HT1080 (cell line): ENCODE measurements at places on chromosomes 13 and 19. TPM values are rescaled to one million over a fixed set of nuclear protein-coding genes. Genes with fewer than 3 reads are reported as not detected.

- no peak for DNase-seq
These were observed 355.1 kb downstream of the LIG4 start for GRCh38 chr13:107860284-107860683.

GRCh38 chr13:93955904-93956303 lies 523.6 kb downstream of the DCT start:
- no peak for DNase-seq

Gene AMH
- 7.2 and 10.6 TPM in 2 replicates for total RNA-seq

- DNase-seq = no peak
These were observed 263.6 kb upstream of the GPC6 start for GRCh38 chr13:92963029-92963428.

- no peak for DNase-seq
These were observed 98.2 kb upstream of the C1QTNF9B start for GRCh38 chr13:23995283-23996073.

DNA sequence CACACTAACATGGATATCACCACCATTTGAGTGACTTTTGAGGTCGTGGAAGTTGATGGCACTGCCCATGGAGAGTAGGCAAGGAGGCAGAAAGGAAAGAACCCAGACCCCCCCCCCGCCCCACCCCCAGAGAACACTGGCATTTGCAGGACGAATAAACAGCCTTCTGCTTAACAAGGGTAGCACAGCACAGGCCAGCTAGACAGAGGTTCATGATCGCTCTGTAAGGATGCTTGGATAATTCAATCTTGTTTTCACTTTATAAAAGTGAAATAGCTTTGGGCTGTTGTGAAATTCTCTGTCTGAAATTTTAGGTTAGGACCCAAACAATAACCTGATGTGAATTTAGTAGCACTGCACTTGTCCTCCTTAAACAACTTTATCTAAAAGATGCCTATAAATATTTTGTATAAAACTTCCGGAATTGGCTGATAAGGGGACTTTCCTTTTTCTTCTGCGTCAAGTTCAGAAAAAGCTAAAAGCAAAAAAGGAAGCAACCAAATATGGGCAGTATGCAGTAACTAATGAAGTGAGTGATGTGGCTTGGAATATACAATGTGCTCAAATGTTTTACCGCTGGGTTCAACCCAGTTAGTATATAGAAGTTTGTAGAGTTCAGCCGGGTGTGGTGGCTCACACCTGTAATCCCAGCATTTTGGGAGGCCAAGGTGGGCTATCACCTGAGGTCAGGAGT lies 163.7 kb downstream of the SHISA2 start:
- no peak for DNase-seq

Gene COL5A3
- total RNA-seq = not detected in 2 replicates

Gene LYPD5
- total RNA-seq = 0.07 and 0.37 TPM in 2 replicates

GRCh38 chr13:59976856-59977255 lies 186.9 kb downstream of the DIAPH3 start:
- DNase-seq = no peak

Gene CNN2
- 122 and 196 TPM in 2 replicates for total RNA-seq

Gene GARIN5A
- total RNA-seq = 0.17 and 0.37 TPM in 2 replicates

DNA sequence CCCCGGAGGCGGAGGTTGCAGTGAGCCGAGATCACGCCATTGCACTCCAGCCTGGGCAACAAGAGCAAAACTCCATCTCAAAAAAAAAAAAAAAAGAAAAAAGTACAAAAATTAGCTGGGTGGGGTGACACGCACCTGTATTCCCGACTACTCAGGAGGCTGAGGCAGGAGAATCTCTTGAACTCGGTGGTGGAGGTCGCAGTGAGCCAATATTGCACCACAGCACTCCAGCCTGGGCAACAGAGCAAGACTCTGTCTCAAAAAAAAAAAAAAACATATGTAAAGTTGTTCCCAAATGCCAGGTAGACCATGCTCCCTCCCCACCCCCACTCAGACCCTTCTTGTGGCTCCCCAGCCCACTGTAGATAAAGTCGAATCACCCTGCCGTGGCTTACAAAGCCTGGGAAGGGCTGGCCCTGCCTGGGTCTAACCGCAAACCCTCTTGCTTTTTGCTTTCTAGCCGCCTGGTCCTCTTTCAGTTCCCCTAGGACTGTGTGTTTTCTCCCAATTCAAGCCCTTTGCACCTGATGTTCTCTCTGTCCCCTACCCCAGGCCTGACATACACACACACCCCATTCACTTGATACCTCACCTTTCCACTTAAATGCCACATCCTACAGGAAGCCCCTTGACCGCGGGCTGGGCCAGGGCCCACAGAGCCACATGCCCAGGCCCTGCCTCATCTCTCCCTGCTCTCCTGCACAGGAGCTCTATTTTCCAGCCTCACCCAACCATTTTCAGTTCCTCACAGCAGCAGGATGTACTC lies 34.4 kb downstream of the MAP4K1 start:
- no peak for DNase-seq

GRCh38 chr19:38003438-38004185 lies 96.6 kb downstream of the SIPA1L3 start:
- peak; percentile 97 for DNase-seq

GRCh38 chr19:3897936-3898335 lies 17.5 kb downstream of the ATCAY start:
- DNase-seq = no peak

GRCh38 chr19:45218911-45219743 lies 26.1 kb downstream of the EXOC3L2 start:
- no peak for DNase-seq

- DNase-seq = no peak
These were observed 38.9 kb downstream of the DACH1 start for GRCh38 chr13:71828117-71828516.

DNA sequence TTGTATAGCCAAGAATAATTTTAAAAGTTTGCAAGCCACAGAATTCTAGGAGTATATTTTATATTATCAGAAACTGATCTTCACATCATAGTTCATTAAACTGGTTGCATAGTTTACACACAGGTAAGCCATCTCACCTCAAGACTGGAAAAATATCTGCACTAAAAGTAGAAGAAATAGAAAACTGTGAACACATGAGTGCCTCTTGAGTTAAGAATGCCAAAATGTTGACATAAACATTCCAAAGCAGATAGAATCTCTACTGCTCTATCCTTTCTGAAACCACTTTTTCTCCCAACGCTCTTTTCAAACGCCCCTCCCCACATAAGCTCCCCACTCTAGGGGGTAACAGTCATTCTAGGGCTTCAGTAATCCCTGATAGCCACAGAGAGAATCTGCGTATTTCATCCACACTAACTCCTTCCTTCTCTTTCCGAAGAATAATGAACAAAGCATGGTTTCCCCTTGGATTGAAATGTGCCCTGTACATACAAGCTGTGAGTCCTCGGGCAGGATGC lies 201.5 kb downstream of the IRS2 start:
- DNase-seq = no peak

- no peak for DNase-seq
These were observed 150.6 kb upstream of the RNF113B start for GRCh38 chr13:98327371-98328270.

DNA sequence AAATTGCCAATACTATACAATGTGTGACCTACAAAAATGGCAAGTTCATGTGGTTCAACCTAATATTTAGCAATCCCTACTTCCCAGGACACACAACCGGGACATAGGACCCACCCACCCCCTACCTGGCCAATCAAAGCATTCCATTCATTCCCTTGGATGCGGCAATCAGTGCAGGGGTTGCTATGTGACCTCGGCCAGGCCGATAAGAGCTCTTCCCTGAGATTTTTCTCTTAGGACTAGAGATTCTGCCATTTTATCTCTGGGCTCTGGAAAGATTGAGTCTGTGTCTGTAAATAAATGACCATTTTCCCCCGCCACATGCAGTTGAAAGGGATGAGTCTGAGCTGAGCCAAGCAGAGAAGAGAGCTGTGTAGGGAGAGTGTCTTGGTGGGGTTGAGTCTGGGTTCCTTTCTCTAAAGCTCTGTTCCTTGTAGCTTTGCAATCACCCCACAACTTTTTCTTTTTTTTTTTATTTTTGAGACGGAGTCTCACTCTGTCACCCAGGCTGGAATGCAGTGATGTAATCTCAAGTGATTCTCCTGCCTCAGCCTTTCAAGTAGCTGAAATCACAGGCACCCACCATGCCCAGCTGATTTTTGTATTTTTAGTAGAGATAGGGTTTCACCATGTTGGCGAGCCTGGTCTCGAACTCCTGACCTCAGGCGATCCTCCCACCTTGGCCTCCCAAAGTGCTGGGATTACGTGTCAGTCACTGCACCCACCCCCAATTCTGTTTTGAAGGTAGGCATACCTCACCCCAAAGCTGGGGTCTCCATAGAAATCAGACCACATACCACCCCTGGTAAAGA lies 7.4 kb downstream of the IFNL1 start:
- DNase-seq = no peak

DNA sequence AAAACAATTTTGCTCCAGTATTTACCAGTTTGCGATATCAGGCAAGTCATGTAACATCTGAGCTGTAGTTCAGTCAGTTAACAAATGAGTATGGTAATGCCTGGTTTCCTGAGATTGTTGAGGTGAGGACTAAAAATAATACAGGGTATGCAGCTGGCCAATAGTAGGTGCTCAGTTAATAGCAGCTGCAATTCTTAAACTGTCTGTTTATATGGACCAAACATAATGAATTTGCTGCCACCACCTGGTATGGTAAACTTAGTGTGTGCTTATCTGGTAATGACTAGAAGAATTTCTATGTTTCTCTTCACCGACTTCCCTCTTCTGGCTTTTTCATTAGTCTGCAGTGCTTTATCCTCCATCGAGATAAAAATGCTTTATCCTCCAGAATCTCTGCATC lies 9.1 kb downstream of the ZMYM2 start:
- no peak for DNase-seq

Gene TEX29
- 0.29 and 0.70 TPM in 2 replicates for total RNA-seq

GRCh38 chr13:80363890-80364503 lies 23.1 kb upstream of the SPRY2 start:
- peak; percentile 55 for DNase-seq

Gene ANKRD10
- total RNA-seq = 47.4 and 59.7 TPM in 2 replicates
